ENCODE measurements at places on chromosomes 2 and 18. TPM values are rescaled to one million over a fixed set of nuclear protein-coding genes. Genes with fewer than 3 reads are reported as not detected.

GRCh38 chr2:30912056-30912455, 104.8 kb upstream of the CAPN13 start:
- no peak for DNase-seq

GRCh38 chr2:128622371-128622770, 303.7 kb upstream of the HS6ST1 start:
- DNase-seq: no peak

- peak; percentile 20 for DNase-seq
These were observed 73.3 kb downstream of the NAB1 start for GRCh38 chr2:190722061-190722759.

DNA sequence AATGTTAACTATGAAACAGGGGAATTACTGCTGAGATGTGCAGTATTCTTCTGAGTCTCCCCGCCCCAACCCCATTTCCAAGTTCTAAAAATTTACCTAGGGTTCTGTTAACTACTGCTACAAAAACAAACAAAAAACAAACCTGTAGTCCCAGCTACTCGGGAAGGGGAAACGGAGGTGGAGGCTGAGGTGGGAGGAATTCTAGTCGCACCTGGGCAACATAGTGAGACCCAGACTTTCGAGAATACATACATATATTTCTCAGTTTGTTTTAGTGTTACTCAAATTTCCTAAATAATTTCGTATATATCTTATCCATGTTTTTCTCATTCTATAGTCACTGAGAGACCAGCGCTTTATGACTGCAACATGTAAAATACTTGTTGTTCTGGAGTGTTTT, 989 bp downstream of the STAM2 start:
- no peak for DNase-seq

DNA sequence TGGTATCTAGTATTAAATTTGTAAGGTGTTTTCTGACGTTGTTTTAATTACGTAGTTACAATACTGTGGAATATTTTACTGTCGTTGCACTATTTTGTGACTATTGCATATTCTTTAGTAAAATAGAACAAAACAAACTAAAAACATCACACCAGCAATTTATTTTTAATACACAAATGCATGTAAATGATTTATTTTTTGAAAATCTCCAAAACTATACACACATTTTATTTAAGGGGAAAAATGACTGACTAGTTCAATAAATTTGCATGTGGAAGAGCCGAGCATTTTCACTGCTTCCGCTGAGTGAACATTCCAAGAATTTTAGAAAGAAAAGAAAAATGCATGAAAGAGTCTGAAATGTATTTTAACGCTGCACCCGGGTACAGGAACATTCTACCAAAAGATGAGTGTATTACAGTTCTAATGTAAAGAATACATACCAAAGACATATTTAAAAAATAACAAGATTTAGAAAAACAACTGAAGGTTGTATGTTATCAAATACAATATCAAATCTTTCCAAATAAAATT, 257.7 kb downstream of the MEIS1 start:
- no peak for DNase-seq

GRCh38 chr2:170222842-170223241, 44.9 kb downstream of the MYO3B start:
- DNase-seq: no peak

The RAB31 gene
- total RNA-seq: 19.6 TPM

Data from A172 (cell line).